CD4-positive, alpha-beta T cell treated with Interleukin-21 for 1 hour (primary cell): ENCODE measurements at places on chromosomes 4 and X.

DNA sequence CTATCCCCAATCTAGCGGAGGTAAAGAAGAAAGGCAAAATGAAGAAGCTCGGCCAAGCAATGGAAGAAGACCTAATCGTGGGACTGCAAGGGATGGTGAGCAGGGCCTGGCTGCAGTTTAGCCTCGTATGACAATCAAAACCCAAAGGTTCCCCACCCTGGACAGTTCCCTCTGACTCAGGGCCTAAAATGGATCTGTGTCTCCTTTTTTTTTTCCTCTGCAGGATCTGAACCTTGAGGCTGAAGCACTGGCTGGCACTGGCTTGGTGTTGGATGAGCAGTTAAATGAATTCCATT lies 986 bp downstream of the HDAC6 start:
- DNase-seq: no peak

DNA sequence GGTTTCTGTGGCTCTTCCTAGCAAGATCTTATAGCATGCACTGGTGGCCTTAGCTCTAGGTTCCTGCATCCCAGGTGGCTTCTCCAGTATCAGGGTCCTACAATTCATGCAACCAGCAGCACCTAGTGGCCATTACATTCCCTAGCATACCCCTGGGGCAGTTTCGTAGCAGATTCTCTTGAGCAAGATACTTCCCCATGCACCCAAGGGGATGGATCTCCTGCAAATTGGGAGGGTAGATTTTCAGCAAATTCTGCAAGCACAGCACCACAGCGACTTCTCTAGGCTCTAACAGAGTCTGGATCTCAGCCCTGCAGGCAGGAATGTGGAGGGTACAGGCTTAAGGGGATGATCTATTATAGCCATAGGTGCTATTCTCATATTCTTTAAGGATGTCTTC lies 13.1 kb upstream of the SLC9B1 start:
- no peak for DNase-seq

DNA sequence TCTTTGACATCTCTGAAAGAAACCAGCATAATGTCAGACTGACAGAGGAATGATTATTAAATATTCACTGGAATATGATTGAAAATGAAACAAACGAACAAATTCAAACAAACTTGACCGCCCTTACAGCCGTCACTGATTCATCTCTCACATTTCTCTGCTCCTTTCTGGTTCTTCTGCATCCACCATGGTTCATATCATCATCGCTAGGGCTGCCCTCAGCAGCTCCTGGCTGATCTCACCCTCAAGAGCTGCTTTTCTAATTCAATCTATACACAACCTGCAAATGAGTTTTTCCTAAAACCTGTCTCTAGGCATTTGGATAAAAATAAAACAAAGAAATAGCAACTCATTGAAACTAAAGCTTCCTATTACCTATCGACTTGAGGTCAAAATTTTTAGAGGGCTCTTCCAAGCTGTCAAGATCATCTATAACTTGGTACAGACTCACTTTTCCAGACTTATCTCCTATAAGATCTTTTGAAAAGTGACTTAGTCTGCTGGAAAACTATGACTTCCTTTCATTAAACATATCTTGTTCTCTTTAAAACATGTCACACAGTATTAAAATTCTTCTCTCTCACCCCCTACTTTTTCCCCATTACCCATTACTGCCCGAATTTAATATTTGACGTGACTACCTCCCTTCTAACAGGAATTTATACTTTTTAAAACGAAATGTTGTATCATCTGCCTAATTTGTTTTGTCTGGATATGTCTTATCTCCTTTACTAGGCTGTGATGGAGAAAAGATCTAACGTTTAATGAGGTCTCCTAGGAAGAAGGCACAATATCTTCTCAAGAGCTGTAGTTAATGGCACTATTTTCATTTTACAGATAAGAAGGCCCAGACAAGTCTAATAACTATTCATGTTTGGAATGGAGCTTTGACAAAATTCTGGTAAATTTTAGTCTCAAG lies 71.0 kb upstream of the UNC5C start:
- DNase-seq: no peak

GRCh38 chr4:130044788-130045531 lies 949.0 kb downstream of the C4orf33 start:
- no peak for DNase-seq

DNA sequence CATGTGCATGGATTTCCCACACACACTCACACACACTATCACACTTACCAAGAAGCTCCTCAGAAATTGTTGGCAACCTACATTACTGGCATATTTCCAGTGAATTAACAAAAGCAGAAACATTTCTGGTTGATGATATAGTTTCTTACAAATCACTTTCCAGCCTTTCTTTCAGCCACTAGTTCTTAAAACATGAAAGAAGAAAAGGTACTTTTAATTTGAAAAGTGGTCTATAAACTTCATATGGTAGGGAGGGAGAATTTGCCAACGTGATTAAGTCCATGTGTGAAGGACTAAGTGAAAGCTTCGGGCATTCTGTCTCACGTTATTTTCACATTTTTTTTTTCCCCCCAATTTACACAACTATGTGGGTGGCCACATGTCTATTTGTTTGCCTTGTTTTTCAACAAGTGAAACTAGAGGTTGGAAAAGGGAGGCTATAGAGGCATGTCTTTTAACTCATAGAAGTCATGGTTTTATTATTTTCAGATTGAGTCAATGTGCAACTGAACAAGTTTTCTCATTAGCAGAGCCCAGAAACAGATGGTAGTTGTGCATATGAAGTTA lies 832.1 kb upstream of the INTU start:
- DNase-seq: no peak

- DNase-seq: no peak
These were observed 59.9 kb downstream of the COQ2 start for GRCh38 chr4:83224502-83225197.

GRCh38 chr4:184280591-184281071 lies 63.0 kb upstream of the ENPP6 start:
- peak; percentile 63 for DNase-seq

DNA sequence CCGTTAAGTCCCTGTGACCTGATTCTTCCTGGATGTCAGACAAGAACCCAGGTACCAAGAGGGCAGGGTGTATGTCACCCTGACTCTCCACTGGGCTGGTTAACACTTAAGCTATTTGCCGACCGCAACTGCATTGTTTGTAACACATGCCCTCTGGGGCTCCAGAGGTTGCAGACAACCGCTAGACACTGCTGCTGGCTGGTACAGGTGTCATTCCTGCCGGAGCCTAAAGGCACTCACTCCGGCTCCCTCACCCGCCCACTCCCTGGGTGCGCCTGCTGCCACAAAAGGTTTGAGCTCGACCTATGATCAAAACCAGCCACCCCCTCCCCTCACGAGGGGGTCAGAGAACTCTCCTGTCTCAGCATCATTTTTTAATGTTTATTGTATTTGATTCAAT lies 208.2 kb downstream of the FAT4 start:
- DNase-seq: no peak

DNA sequence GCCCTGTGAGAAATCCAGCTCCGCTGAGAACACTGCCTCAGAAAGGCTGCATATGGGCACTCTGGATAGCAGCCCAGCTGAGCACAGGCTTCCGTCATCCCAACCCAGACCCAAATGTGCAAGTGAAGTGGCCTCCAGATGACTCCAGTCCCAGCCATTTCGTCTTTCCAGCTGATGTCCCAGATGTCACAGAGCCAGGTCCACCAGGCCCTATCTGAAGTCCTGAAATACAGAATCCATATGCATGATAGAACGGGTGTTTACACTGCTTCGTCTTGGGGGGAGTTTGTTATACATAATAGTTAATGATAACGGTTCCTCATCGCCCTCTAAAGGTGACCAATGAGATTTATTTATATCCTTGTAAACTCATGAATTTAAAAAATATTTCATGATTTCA lies 72.6 kb upstream of the TRIM2 start:
- no peak for DNase-seq

GRCh38 chr4:94410678-94411206 lies 41.0 kb upstream of the PDLIM5 start:
- no peak for DNase-seq

DNA sequence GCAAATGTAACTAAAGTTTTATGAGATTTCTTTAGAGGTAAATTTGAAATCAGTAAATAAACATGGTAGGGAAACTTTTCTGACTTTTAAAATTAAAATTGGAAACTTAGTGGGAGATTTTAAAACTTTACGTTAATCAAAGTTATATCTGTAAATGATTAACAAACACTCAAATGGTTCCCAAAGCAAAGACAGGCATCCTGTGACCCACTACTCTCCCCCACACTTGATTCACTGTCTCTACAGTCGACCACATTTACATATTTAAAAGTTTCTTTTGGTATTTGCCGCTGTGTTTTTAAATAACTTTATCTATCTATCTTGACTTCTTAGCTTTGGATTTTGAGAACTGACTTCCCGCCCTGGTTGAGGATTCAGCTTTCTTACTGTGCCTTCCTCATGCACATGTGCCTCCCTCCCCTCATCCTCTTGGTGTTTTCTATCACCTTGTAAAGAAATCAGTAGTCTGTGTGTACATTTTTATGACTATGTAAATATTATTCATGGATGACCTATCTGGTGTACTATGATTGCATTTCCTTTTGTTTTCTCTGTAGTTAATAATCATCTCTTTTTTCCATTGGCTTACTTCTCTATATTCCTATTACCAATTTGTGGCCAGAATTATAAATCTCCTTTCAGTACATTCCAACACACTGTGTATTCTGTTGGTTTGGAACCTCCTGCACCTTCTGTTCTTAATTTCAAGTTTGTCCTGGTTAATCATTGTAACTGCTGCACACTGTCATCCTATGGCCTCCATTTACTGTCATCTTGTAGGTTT lies 72.6 kb downstream of the WWC2 start:
- no peak for DNase-seq

DNA sequence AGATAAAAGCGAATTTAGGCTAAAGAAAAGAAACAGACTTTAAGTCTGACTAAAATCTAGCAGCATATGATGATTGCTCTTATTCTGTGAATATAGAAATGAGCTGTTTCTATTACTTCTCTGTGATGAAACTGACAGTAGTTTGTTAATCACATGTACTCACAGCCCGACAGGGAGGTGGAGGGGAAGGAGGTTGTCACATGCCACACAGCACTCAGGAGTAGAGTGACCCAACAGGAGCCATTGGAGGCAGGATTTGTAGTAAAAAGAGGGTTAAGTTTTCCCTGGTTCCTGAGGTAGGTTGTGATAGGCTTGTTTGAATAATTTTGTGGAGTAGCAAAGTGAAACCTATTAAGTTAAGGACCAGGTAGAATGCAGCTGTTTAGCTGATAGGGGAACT lies 495.9 kb downstream of the CENPC start:
- no peak for DNase-seq

DNA sequence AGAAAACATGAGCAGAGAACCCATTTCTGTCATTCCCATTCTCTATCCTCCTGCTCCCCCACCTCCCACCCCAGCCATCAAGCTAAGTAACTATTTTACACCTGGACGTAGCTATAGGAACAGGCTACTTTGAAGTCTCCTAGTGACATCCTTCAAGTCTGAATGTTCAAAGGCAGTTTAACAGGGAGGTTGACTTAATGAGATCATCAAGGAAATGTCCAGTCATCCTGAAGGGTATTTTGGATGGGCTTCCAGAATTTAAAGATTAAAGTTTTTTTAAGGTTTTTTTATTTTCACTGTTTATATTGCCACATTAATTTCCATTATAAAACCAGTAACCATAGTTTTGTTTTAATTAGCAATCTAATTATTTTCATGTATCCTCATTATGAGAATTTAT lies 41.1 kb downstream of the HPF1 start:
- no peak for DNase-seq

DNA sequence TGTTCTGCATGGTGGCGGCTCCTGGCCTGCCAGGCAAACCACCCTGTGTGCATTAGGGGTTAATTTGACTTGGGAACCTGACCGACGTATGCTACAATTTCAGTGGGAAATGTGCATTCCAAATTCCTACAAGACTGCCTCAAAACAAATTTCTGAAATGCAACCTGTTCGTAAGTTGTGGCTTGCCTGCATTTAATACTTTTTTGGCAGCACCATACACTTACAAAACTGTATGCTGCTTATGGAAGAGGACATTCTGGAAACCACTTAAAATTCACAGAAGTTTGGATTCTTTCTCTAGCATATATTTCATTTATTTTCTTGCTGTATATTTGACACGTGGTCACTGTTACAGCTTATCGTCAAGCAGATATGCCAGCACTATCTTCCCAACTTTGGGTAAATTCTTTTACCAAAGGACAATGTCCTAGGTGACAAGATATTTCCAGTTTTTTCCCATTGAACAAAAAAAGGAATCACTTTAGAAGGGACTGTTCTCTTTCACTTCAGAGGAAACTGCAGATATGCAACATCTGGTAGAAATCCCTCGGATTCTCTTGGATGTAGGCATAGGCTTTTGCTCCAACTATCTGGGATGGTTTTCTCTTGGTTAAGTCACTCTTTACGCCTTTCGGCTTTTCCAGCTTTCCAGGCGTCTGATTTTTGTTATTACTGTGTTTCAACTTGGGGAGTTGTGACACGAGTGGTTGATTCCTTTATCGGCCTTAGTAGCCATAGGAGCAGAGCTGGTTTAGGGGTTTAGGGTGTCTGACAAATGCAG lies 9.7 kb upstream of the TENM3 start:
- no peak for DNase-seq

GRCh38 chr4:148737061-148737770 lies 295.0 kb upstream of the NR3C2 start:
- no peak for DNase-seq

GRCh38 chr4:126541820-126542219 lies 1090.9 kb upstream of the INTU start:
- no peak for DNase-seq

DNA sequence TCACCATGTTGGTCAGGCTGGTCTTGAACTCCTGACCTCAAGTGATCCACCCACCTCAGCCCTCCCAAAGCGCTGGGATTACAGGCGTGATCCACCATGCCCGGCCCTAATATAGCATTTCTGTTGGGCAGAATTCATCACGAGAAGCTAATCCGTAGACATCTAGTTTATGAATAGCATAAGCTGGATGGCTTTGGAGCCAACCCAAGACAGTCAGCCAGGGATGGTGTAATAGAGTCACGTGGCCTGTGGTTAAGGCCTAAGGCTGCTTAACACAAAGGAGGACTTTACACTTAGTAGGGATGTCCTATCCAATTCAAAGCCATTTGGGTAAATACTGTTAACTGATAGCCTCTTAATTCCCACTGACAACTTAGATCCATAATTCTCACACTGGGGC lies 173.6 kb downstream of the RAP1GDS1 start:
- DNase-seq: no peak

DNA sequence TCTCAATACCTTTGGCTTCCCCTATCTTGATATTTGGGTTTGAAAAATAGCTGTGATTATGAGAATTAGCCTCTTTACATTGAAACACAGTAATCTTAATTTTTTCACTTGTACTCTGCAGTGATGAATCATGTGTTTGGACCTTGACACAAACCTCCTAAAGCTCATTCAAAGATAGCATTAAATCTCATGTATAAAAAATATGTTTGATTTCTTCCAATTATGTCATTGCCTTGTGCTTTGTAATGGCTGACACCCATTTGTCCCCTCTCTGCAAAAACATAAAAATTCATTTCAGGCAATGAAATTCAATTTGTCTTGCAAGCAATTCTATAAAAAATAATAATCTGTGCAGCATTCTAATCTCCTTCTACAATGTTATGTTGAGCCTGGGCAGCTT lies 422.4 kb upstream of the BOD1L1 start:
- no peak for DNase-seq
